ENCODE measurements at places on chromosomes 11 and 22.

GRCh38 chr22:44572414-44573207, 74.6 kb upstream of the RTL6 start:
- DNase-seq: no peak

DNA sequence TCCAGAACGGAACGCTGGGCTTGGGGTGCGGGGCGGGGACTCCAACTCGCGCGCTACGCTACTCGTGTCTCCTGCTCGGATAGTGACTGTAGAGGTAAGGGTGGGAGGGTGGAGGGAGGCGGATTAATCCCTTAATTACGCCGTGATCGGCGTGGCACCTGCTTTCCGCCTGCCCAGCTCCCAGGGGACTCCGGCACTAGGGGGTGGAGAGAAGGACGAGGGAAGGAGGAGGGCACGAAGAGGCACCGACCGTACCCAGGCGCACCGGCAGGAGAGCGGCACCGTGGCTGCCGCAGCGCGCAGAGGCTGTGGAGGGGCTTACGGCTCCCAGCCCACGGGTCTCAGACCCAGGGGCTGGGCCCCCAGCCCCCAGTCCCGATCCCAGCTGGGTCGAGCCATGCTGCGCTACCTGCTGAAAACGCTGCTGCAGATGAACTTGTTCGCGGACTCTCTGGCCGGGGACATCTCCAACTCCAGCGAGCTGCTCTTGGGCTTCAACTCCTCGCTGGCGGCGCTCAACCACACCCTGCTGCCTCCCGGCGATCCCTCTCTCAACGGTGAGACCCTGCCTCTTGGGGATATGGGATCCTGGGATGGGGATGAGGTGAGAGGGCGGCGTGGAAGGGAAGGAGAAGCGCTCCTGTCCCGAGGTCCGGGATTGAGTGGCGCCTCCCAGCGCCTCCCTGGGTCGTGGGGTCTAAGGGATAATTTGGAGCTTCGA, at the start of gene ROBO3:
TSS of gene ROBO3 (plus strand) at position 252 of the 721 bp plus-strand sequence. CDS start at position 398, 146 bp downstream.
- no peak for DNase-seq

- DNase-seq: no peak
Observed at GRCh38 chr11:33067294-33067693, 27.9 kb downstream of the TCP11L1 start.

GRCh38 chr11:17036666-17037658, 22.7 kb upstream of the PLEKHA7 start:
- DNase-seq: no peak

- no peak for DNase-seq
Observed at GRCh38 chr11:92276773-92277172, 52.2 kb downstream of the FAT3 start.

DNA sequence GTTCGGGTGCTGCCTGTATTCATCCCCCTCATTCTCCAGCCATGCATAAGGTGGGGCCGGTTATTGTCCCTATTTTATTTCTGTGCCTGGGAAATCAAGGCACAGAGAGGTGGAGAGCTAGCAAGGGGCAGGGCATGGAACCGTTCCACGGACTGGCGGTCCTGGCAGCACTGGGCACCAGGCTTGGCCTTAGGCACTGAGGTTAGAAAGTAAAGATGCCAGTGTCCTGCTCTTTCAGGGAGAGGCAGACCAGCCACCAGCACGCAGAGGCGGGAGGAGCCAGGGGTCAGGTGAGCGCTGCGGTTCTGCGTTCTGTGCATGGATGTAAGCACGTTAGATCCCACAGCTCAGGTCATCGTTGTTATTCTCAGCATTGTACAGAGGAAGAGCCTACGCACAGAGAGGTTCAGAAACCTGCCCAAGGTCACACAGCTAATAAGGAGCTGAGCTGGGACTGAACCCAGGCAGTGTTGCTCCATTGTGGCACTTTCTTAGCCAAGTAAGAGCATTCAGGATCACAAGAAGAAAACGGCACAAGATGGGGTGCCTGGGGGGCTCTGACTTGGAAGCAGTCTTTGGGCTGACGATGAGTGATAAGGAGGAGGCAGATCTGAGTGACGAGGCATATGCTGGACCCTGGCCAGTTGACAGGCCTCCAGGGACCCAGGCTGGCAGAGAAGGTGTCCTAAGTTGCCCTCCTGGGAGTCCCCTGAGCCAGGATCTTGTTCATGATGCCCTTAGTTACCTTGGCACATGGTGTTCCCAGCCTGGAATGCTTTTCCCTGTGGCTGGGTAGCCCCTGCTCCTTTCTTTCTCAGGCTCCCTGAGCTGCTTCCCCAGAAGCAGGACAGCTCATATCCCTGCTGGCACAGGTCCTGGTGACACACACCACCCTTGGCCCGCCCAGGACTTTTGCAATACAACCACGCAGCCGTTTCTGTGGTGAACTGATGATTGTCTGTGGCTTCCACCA, 41.1 kb downstream of the OSBPL5 start:
- DNase-seq: peak; percentile 65

DNA sequence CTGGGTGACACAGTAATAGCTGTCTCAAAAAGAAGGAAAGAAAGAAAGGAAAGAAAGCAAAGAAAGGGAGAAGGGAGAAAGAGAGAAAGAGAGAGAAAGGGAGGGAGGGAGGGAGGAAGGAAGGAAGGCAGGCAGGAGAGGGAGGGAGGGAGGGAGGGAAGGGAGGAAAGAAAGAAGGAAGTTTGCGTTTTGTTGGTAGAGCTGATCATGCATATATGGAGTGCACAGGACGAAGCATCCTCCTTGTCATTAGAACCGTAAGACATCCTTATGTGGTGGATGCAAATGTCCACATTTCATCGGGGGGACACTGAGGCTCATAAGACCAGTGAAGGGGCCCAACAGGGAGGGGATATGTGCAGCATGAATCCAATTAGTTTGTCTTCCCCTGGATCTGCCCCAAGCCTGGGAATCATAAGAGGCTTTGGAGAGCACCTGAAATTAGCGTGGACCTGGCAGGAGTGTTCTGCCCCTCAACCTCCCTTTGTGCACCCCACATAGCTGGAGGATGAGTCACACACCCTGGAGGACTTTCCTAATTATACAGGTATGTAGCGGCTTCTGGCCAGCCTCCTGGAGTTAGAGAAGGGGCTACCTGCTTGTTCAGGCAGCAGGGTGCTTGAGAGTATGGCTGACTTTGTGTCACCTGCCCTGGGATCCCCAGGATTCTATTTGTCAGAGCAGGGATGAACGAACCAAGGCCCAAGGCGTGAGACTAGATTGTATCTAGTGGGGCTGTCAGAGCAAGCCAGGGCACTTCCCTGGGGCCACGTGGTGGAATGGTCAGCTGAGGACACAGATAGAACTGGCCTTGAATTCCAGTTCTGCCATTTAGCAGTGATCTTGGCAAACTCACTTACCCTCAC, 119.7 kb upstream of the CD82 start:
- DNase-seq: peak; percentile 30

DNA sequence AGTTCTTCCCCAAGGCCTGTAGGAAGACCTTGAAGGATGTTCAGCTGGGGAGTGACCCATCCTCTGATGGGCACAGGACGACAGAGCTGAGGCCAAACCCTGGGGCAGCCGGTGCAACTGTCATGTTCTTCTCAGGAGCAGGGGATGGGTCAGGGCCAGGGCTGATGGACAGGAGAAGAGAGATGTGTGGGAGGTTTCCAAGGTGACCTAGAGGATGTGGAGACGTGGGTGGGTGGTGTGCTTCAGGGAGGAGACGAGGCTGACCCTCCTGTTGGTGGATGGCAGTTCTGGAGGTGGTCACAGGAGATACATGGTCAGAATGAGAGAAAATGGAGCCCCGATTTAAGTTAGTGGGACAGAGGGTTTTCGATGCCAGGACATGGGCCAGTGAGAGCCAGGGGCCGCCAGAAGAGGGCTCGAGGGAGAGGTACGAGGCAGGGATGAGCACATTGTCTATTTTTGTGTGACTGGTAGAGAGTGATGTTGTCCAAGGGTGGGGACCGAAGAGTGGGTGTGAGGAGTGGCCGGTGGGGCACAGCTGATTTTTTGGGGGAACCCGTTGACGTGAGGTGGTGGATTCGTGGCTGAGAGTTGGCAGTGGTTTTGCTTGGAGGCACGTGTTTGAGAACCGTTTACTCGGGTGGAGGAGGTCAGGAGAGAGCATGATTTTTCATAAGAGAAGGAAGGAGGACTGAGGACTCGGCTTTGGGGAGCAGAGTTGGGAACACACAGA, 14.6 kb downstream of the TBC1D22A start:
- DNase-seq: no peak

DNA sequence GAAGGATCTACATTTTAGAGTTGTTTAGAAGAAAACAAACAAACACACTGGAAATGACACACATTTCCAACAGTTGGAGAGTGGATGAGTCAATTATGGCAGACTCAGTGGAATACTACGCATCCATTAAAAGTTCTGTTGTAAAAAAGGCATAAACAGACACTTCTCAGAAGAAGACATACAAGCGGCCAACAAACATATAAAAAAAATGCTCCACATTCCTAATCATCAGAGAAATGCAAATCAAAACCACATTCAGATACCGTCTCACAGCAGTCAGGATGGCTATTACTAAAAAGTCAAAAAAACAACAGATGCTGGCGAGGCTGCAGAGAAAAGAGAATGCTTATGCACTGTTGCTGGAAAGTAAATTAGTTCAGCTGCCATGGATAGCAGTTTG, 298.2 kb downstream of the DDX10 start:
- DNase-seq: no peak

DNA sequence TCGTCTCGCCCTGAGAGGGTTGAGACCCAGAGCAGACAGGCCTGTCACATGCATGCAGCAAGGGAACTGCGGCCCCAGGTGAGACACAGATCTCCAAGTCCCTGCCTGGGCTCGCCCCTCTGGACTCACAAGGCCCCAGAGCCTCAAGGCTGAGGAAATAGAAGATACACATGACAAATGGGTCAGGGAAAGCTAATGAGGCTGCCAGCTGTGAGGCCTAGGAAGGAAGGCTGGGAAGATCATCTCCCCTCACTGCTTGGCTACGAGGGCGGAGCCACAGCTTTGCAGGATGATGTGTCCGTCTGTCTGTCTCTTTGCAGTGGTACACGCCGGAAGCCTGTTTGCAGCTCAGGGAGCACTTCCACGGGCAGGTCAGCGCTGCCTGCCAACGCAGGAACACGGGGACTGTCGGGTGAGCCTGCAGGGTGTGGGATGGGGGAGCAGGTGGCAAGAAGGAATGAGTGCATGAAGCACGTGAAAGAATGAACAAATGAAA, 4.5 kb downstream of the RAB36 start:
- DNase-seq: no peak

Data from urothelium cell line (cell line).